ENCODE measurements at places on chromosomes 16 and 17.

GRCh38 chr17:4584101-4584916 lies at the start of gene SMTNL2:
SMTNL2 (plus strand) TSS chr17:4584529; CDS start chr17:4584606, 77 bp downstream.
- DNase-seq = no peak

- no peak for DNase-seq
Observed at GRCh38 chr16:75017670-75018525, 19.1 kb downstream of the ZNRF1 start.

DNA sequence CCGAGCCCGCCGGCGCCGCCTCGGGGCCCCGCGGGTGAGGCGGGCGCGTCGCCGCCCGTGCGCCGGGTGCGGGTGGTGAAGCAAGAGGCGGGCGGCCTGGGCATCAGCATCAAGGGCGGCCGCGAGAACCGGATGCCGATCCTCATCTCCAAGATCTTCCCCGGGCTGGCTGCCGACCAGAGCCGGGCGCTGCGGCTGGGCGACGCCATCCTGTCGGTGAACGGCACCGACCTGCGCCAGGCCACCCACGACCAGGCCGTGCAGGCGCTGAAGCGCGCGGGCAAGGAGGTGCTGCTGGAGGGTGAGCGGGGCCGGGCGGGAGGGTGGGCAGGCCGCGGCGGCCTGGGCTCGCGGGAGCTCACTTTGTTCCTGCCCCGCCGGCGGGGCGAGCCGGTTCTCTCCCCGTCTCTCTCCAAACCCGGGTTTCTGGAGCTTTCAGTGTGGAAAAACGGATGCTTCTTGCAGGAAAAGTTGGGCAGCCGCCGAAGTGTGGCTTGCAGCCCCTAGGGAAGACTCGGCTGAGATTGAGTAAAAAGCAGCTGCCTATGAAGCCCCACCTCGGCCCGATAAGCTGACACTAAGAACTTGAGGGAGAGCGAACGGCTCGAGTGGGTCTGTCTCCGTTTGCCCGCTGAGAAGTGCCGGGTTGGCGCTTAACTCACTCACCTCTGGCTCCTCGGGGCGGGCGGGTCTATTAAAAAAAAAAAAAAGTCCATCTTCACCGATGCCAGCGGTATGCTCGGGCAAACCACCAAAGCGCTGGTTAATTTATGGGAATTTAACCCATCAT lies 677 bp downstream of the SNTB2 start:
- no peak for DNase-seq

DNA sequence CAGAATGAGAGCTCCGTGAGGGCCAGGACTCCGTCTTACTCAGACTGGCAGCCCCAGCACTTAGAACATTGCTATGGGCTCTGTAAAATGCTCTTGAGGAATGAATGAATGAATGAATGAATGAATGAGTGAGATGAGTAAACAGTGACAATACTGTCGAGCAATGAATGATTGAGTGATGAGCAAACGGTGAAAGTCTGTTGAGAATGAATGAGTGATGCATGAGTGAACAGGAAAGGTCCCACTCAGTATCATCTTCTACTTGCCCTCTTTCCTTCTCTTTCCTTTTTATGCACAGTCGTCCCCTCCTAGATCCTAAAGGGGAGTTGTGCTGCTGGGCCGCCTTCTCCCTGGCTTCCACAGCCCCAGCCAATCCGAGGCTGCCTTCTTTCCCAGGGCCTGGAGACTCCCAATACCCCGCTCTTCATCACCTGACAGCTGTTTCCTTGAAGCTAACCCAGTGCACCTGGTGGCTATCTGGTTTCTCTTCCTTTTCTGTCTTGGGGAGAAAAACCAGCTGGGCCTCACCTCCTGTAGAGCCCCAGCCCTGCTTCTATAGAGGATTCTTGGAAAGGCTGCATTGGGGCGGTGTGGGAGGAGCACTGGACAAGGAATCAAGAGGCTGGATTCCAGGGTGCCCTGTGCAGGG lies 32.7 kb upstream of the CACNG1 start:
- no peak for DNase-seq

GRCh38 chr16:50213939-50214519 lies 52.3 kb upstream of the ADCY7 start:
- peak; percentile 54 for DNase-seq

DNA sequence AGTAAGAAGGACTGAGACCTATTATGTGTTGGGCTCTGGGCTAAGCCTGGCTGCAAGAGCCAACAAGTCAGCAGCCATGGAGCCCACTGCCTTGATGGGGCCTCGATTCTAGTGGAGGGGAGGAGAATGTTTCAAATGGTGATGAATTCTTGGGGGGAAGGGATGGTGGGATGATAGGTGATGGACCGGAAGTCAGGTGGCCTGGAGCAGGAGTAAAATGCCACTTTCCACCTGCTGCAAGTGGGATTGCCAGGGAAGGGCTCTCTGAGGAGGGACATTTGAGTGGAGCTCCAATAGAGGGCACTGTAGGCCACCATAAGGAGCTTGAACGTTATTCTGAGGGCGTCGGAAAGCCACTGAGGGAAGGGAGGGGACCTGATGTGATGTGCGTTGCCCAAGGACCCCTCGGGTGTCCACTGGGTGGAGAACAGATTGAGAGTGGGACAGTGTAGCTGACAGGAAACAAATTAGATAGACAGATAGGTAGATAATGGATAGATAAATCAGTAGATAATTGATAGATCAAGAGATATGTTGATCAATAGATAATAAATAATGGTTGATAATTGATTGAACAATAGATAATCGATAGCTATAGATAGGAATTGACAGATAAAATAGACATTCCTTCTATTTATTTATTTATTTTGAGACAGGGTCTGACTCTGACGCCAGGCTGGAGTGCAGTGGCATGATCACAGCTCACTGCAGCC lies 18.2 kb upstream of the NXPH3 start:
- peak; percentile 32 for DNase-seq

- DNase-seq = no peak
Observed at GRCh38 chr17:50470426-50470825, 1.7 kb upstream of the CHAD start.

- DNase-seq = no peak
Observed at GRCh38 chr17:69093279-69093789, 32.6 kb upstream of the ABCA9 start.

DNA sequence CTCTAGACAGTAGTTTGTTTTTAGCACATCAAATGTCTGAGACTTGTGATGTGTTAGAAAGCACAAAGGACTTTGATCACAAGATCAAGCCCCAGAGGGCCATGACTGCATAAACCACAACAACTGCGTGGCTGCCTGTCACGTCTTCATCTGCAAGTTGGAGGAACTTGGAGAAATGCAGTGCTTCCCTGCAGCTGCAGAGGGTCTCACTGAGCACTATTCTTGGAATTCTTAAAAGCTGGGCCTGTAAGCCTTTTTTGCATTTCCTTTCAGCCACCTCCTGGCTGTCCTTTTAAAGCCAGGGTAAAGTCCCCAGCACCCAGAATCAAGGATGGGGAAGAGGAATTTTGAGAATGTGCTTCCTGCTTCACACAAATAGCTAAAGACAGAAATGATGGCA lies 431.3 kb downstream of the MAF start:
- DNase-seq = peak; percentile 79

GRCh38 chr16:35306915-35307314 lies 1847.5 kb downstream of the TP53TG3F start:
- no peak for DNase-seq

- peak; percentile 83 for DNase-seq
Observed at GRCh38 chr16:29807426-29808218, 1.3 kb downstream of the MAZ start.

DNA sequence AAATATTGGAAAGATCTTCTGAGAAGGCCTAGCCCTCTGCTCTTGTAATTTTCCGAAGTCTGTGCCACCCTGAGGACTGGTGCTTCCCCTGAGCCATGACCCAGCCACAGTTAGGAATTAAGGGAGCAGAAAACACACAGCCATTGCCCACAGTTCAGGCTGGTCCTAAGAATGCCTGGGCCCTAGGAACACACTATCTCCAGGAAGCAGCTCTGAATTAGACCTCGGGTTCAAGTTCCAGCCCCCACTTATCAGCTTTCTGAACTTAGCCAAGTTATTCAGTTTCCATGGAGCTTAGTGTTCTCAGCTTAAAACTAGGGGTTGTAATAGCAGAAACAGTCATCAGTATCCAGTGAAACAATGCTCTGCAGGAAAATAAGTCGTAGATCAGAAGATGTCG lies 56.0 kb downstream of the CDH13 start:
- DNase-seq = no peak

- DNase-seq = no peak
Observed at GRCh38 chr16:34803683-34804416, 1344.4 kb downstream of the TP53TG3F start.

- no peak for DNase-seq
Observed at GRCh38 chr17:46772475-46773220, 45.8 kb downstream of the WNT3 start.

GRCh38 chr16:87964049-87964659 lies 12.9 kb downstream of the BANP start:
- DNase-seq = no peak

- no peak for DNase-seq
Observed at GRCh38 chr17:3260600-3260999, 37.6 kb downstream of the OR3A1 start.

GRCh38 chr17:67165201-67165600 lies 79.8 kb downstream of the HELZ start:
- no peak for DNase-seq

- no peak for DNase-seq
Observed at GRCh38 chr16:12449374-12449773, 354.3 kb downstream of the CPPED1 start.

- peak; percentile 14 for DNase-seq
Observed at GRCh38 chr16:70253291-70254106, 1.8 kb upstream of the EXOSC6 start.

DNA sequence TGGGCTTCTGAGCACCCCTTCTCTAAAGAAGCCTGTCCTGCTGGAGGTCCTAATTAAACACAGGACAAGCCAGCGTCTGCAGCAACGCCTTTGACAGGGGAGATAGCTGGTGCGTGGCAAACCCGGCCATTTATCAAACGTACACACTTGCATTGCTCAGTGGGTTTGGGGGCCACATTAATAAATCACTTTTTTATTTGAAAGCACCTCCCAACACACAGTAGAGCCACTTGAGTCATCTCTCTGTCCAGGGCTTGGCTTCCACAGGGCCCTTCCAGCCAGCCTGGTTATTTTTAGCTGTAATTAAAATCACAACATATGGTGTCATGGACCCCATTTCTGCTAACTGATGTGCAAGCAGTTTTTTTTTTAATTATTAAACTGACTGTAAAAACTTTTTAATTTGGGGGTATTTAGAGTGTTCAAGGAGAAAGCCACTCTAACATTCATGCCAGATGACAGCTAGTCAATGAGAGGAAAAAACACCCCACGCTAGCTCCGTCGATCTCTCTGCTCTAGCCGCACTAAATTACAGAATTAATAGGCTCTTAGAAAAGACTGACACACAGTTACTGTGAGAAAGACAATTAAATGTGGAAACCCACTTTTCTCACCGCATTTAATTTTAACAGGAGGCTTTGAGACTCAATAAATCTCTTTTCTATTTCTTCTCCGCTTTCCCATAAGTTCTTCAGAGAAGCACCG lies 201.0 kb upstream of the WSCD1 start:
- no peak for DNase-seq

DNA sequence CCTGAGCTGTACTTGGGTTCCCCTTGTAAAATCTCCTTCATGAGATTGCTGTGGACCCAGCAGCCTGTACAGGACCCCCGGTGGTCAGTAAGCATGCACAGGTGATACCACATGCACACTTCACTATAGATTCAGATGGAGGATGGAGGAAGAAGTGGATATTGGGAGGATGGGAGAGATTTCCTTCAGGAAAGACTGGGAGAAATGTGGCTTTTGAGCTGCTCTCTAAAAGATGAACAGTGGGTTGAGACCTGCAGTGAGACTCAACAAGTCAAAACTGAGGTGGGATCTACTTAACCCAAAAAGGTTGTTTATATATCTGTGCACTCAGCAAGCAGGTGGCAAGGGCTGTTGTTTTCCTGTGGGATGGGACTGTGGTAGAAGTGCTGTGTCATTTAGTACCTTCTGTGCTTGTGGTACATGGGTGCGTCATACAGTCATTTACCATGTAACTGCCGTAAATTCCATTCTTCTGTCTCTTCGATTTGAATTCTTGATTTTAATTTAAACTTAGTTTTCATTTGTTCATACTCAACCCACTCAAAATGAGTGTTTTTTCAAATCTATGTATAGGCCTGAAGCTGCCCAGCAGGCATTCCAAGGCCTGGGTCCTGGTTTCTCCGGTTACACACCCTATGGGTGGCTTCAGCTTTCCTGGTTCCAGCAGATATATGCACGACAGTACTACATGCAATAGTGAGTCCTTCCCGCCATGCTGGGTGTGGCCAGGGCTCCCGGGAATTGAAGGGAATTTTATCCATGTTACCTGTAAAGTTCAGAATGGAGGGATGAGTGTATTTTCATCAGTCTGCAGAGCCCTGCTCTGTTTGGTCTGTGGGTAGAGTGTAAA lies 6.9 kb downstream of the HERPUD1 start:
- DNase-seq = no peak

GRCh38 chr16:27819881-27820610 lies 243.5 kb downstream of the GSG1L start:
- DNase-seq = no peak

- DNase-seq = no peak
Observed at GRCh38 chr16:81902025-81902424, 109.2 kb downstream of the SDR42E1 start.

- no peak for DNase-seq
Observed at GRCh38 chr16:15422222-15422621, 12.2 kb upstream of the BMERB1 start.

GRCh38 chr16:165539-166374 lies at the start of gene HBM:
HBM (plus strand) TSS chr16:165978; CDS start chr16:165998, 20 bp downstream.
- DNase-seq = no peak

GRCh38 chr17:46940692-46941404 lies 17.9 kb downstream of the GOSR2 start:
- DNase-seq = peak; percentile 59

DNA sequence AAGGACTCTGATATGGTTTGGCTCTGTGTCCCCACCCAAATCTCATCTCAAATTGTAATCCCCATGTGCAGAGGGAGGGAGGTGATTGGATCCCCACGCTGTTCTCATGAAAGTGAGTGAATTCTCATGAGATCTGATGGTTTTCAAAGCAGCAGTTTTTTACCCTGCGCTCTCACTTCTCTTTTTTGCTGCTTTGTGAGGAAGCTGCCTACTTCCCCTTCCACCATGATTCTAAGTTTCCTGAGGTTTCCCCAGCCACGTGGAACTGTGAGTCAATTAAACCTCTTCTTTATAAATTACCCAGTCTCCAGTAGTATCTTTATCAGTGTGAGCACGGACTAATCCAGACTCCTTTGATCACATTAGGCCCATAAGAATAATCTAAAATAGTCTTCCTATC lies 719.7 kb upstream of the CDH8 start:
- DNase-seq = no peak

DNA sequence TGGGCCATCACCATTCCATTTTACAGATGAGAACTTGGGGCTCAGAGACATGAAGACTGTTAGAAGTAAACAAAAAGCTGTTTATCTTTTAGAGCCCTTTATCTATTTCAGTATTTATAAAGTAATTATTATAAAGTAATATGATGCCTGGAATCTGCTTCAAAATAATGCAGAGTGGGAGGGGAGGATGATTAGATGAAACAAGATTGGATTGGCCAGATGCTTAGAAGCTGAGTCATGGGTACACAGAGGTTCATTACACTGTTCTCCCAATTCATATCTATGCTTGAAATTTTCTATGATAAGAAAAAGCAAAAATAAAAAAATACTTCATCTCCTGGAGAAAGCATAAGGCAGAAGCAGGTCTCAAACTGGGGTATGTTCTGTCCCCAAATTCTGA lies 29.4 kb downstream of the TOM1L2 start:
- no peak for DNase-seq

GRCh38 chr17:50828508-50829170 lies 6.7 kb upstream of the WFIKKN2 start:
- no peak for DNase-seq

GRCh38 chr16:69858191-69859104 lies 92.7 kb upstream of the CLEC18A start:
- DNase-seq = no peak

Data from RCC 7860 (cell line).